ENCODE measurements at places on chromosomes 3 and 15.
A peak's percentile ranks its signal among the peaks of the same experiment; 100 is the strongest.

DNA sequence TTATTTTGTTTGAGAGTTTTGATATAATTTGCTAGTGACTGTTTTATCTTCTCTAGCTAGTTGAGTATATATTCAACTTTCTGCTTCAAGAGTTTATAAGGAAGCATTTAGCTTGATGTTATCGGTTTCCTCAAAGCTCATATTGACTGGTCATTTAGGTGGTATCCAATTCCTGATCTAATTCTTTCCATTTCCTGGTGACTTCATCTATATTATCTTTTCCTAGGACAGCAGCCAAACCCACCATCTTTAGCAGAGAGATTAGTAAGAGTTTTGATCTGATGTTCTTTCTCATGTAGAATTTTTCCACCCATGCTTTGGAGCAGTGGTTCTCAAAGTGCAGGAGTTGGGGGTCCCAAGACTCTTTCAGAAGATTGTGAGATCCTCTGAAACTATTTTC, 148.6 kb upstream of the STT3B start:
- no peak for DNase-seq

DNA sequence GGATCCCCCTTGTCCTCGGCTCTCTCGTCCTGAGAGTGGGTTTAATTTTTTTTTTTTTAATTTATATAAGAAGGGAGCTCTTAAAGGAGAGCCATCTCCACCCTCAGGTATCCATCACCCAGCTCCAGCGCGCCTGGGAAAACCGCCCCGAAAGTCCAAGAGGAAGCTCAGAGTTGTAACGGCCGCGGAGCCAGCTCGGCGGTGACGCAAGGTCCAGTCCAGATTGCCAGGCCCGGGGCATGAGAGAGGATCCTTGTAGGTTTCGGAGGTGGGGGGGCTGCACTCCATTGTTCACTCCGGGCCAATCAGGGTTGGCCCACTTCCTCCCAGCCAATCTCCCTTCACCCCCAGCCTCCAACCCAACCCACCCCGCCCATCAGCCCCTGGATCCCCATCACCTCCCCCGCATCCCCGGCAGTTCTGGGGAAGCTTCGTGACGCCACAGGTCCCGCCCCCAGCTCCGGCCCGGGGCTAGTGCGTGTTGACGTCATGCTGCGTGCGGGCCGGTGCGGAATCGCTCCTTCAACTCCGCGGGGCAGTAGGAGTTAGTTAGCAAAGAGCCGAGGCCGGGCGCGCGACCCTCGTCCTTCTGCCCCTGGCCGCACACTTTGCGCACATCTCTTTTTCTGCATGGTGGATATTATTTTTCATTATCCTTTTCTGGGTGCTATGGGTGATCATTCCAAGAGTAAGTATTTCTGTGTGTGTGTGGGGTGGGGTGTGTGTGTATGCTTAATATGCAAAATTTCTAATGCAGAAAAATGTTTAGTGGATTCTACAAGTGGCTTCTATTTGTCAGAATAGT, at the start of gene ISL2:
Gene ISL2, plus strand, starts transcription at position 520 of the 805 bp plus-strand sequence. Its CDS starts 111 bp downstream, at position 631.
- peak; percentile 42 for DNase-seq

GRCh38 chr3:86937306-86937791, 53.6 kb downstream of the VGLL3 start:
- peak; percentile 71 for DNase-seq

DNA sequence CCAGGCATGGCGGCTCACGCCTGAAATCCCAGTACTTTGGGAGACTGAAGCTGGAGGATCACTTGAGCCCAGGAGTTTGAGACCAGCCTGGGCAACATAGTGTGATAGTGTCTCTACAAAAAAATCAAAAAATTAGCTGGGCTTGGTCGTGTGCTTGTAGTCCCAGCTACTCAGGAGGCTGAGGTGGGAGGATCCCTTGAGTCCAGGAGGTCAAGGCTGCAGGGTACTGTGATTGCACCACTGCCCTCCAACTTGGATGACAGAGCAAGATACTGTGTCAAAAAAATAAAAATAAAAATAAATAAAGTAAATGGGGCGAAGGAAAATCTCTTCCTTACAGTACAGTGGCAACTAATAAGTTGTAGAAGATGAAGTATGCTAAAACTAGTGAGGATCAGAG, 29.6 kb downstream of the LSM3 start:
- DNase-seq, result no peak

GRCh38 chr3:142694225-142694624, 29.6 kb upstream of the TRPC1 start:
- no peak for DNase-seq

- DNase-seq, result no peak
Observed at GRCh38 chr3:195911946-195912270, 3.6 kb upstream of the TNK2 start.
